ENCODE measurements at places on chromosomes 3 and 15.

DNA sequence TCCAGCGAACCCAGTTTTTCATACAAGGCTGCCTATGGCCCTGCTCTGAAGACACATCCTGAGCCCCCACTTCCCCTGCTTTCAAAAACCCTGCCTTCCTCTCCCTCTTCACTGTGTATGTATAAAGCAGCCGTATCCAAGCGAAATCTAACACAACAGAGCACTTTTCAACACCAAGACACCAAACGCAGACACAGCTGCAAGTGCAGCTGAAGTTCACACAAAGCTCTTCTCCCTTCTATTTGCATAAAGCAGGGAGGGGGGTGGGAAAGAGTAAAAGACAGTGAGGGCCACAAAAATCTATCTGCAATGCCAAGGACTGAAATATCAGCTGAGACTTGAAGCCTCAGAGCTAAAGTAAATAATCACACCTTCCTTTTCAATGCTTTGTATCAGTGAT is 35.1 kb upstream of the CSPG5 start:
- DNase-seq = peak; percentile 32

DNA sequence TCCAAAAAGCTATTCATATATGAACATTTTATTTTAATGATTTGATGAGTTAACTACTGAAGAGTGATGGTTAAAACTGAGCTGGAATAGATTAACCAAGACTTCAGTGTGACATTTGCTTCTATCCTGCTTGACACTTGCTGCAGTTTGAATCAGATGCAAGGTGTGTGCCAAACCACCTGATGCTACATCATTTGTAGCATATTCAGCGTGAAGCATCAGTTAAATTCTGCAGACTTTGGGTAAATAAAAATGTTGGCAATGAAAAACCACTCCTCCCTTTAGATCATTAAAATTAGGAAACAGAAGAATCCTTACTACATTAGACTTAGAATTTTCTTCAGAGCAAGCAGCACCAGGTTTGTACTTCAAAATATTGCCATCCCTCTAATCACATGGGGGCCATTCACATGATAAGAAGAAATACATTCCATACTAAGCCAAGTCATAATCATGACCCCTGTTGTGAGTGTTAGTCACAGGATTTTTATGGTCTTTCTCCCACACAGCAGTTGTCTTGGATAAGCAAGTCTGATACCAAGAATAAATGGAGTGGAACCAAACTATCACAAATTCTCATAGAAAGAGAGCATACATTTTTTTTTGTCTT is 160.7 kb upstream of the TNIK start:
- DNase-seq = peak; percentile 38

DNA sequence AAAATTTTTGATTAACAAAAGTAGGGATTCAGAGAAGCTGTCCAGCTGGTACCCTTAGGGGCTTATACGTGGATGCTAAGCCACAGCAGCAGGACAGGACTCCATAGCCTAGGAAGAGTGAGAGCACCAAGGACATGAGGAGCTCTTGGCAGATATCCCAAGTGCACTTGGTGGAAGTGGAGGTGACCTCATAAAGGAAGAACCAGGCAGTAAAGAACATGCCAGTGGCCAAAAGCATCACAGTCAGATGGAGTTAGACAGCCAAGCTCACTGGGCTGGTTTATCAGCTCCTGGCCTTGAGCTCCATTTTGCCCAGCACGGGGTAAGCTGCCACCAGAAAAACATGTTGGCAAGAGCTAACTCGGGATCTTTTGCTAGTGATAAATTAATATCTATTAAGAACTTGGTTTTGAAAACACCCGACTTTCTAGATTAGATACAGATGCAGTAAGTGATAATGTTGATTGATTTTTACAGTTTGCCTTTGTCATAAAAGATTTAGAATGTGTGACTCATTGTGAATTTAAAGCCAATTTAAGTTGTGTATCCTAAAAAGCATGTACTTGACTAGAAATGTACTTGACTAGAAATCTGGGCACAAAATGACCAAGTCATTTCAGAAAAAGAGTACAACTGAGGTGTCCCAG is 108.0 kb downstream of the CMSS1 start:
- DNase-seq = peak; percentile 67

GRCh38 chr15:81157195-81157938 is 23.3 kb downstream of the CFAP161 start:
- DNase-seq = no peak

DNA sequence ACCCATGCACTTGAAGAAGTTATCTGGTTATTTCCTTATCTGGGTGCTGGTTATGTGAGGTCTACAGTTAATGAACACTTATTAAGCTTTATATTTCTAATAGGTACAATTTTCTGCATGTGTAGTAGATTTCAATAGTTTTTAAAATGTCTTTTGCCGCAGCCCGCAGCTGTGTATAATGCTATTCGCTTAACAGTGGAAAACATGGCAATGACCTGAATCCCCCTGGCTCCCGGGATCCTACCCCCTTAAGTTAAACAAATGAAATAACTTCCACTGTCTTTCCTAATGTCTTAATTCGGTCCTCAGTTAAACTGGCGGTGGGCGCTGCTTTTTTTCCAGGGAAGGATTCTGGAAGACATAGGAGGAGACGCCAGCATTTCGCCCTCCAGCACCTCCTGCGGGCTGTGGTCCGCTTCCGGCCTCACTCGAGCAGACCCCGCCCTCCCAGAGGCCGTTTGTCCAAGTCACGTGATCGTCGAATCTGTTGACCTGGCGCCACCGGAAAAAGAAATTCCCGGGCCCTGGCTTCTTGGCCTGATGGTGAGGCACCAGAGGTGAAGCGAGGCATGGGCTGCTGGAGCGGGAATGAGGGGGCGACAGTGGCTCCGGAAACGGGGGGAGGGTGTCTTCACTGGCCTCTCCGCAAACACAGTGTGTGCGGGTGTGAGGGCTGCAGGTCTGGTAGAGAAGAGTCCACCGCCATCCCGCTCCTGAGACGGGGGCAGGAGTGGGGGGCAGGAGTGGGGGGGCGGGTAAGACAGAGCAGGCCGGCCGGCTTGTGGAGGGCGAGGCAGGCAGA is 45.6 kb upstream of the CSPG4 start:
- peak; percentile 92 for DNase-seq

DNA sequence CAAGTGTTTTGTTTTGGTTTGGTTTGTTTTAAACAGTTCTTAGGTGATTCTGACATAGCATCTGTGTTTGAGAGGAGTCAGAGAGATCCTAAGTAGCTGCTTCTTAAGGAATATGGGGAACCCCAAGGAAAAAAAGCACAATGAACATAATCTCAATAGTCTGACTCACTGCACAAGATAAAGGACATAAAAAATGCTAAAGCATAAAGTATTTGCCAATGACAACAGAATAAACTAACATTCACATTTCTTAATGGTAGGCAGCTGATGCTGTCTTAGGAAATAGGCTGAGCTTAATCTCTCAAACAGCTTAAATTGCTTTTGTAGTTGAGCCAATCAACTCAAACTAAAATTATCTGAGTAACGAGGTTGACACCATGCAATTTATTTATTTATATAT is 2.9 kb downstream of the NCEH1 start:
- peak; percentile 61 for DNase-seq

DNA sequence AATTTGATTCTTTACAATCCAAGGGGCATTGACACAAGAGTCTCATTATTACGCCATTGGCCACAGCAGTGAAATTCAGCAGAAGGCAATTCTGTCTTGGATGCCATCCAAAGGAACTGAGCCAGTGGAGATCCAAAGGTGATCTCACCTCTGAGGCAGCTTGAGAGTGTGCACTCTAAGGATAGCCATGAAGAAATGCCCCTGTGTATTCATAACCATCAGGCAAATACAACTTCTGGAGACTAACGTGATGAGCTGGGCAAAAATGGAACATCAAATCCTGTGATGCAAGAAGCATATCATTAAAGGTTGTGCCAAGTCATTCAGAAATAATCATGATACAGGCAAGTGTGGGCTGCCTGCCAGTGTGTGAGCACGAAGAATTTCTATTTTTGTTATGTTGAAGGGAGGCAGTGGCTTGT is 41.4 kb downstream of the ROBO2 start:
- DNase-seq = peak; percentile 90

DNA sequence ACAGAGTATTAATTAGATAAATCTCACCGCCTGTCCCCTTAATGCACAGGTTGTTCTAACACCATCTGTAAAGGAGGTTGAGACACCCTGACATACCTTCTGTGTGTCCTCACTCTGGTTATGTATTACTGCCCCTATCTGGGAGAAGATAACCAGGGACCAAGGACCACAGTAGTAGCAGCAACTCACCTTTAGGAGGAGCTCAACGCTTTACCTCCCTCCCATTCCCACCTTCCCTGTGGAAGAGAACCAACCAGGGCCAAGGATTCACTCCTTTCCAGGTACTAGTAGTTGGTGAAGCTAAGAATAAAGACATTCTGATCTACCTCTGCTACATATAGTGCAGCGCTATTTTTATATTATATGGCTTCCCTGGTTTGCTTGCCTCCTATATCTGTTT is 232.6 kb downstream of the MEX3B start:
- DNase-seq = no peak

- no peak for DNase-seq
These were observed 17.3 kb downstream of the ATP2B2 start for GRCh38 chr3:10487988-10488633.

DNA sequence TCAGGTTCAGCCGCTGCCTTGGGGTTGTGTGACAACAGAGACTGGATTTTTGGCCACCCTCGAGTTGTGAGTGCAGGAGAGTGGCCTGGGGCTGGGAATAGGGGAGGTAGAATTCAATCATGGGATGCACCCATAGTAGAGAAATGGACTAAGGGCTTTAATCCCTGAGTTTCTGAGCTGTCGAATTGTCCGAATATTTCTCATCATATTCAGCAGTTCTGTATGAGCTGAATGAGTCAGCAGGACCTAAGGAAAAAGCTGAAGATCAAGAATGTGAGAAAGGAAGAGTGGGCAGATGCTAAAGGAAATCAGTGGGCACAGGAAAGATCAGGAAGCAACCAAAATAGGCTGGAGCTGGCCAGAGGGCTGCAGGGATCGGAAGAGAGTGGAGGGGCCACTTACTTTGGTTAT is 44.4 kb upstream of the SACM1L start:
- peak; percentile 68 for DNase-seq

DNA sequence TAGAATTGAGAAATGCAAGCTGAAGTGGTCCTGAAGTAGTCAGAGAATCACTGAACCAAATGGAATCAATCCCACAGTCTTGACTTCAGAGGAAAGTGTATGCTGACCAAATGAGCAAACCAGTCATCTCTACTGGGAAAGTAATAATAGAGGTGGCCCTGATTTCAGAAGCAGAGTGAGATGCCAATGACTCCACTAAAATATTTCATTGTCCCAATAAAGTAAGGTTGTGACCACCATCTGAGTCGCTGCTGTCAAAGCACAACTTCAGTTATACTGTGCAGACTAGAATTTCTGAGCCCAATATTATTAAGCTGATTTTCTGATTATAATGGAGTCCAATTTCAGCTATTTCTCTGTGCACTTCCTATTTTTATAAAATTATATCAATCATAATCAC is 334.4 kb upstream of the THBS1 start:
- no peak for DNase-seq

- DNase-seq = no peak
These were observed 17.1 kb downstream of the TNFSF10 start for GRCh38 chr3:172506094-172506493.

- peak; percentile 87 for DNase-seq
These were observed 18.9 kb downstream of the SRGAP3 start for GRCh38 chr3:9230596-9230995.

DNA sequence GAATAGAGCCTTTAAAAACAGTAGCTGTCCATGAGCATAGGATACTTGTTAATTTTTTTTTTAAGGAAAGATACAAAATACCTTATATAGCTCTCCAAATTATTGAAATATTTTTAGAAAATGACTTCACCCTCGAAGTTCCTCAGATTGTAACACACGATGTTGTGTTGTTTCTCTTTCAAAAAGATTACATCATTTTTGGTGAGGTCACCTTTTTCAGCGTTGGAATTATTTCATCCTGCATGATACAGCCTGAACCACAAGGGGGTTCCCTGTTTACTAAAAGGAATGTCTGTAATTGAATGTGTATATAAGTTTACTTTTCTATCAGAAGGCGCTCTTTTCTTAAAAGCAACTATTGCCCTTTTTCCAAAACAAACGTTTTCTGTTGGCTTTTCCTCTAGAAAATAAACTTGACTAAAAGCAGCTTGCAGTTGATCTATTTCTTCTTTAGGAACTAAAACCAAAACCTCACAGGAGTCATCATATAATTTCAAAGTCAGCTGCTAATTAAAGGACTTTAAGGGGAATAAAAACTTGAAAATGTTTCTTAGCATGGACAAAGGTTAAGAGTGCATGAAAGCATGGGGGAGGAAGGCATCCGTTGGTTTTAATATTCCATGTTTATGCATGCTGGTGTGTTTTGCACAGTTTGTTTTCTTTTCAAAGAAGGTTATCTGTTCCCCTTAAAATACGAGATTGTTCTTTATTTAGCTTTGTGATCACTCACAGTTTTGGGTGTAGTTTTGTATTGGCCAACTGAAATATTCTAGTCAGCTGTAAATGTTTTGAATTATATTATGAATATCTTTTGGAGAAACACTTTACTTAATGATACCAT is 29.4 kb downstream of the LYSMD4 start:
- peak; percentile 89 for DNase-seq

DNA sequence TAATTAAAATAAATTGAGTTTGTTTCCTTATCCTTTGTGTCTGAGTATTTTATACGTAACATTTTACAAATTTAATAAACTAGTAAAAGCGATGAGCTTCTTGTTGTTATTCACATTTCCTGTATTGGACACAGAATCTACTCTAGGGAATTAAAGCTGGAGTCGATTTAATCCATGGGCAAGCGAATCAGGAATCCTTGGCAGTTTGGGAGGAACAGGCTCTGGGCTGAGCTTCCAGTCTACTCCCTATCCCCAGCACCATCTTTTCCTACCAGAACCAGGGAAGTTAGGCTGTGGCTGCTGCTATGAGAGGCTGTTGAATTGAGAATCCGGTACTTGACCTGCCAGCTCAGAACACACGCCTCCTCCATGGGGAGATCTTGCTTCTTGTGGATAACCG is 437.3 kb upstream of the TPM1 start:
- DNase-seq = no peak

DNA sequence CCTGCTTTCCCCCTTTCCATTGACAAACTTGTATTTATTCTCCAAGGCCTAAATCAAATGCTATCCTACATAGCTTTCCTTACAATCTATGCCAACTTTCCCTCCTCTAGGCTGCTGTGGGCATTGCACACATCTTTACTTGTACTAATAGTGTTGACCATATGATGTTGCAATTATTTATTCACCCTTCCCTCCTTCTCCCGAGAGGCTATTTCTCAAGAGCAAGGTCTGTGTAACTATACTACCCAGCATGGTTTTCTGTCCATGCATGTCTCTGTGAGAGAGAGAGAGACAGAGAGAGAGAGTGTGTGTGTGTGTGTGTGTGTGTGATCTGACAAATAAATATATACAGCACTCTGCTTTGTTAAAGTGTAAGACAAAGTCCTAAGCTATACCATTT is 63.8 kb downstream of the GTPBP8 start:
- peak; percentile 10 for DNase-seq

- no peak for DNase-seq
These were observed 91.0 kb upstream of the UBE3A start for GRCh38 chr15:25529774-25530173.

GRCh38 chr15:38307251-38307650 is 54.6 kb downstream of the SPRED1 start:
- no peak for DNase-seq

DNA sequence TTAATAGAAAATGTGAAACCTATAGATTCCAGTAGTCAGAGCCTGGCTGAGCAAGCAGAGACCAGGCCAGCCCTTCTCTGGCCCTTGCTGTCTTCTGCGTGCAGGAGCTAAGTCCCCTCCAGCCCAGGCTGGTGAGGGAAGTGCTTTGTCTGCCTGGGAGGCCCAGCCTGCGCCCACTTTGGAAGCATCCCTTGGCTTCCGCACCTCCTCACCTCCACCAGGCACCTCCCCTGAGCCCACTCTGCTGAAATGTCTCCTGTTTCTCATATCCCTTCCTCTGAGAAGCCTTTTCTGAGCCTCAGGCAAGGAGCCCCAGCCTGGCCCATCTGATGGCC is 45.3 kb downstream of the ALDH1L1 start:
- DNase-seq = no peak
